ELF-1 (cell line): ENCODE measurements at places on chromosomes 4 and X.
A peak's percentile ranks its signal among the peaks of the same experiment; 100 is the strongest.

DNA sequence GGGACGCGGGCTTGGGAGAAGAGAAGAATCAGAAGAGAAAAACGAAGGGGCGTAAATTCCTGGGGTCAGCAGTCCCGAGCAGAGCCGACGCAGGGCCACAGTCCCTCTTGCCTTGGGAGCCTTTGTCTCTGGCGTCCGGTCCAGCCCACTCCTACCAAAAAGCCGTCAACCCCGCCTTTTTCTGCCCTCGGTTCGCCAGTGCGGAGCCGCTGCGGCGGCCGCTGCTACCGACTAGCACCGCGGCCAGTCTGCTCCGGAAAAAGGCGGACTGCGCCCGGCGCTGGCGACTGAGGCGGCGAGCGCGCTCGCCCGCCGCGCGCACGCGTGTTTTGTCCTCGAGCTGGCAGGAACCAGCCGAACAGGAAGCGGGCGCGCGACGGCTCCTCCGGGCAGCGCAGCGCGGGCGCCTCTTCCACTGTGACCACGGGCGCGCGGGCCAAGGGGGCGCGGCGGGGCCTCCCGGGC, 502 bp downstream of the HNRNPDL start:
- DNase-seq = no peak

GRCh38 chr4:147090486-147090885, 144.8 kb upstream of the TTC29 start:
- DNase-seq = no peak

DNA sequence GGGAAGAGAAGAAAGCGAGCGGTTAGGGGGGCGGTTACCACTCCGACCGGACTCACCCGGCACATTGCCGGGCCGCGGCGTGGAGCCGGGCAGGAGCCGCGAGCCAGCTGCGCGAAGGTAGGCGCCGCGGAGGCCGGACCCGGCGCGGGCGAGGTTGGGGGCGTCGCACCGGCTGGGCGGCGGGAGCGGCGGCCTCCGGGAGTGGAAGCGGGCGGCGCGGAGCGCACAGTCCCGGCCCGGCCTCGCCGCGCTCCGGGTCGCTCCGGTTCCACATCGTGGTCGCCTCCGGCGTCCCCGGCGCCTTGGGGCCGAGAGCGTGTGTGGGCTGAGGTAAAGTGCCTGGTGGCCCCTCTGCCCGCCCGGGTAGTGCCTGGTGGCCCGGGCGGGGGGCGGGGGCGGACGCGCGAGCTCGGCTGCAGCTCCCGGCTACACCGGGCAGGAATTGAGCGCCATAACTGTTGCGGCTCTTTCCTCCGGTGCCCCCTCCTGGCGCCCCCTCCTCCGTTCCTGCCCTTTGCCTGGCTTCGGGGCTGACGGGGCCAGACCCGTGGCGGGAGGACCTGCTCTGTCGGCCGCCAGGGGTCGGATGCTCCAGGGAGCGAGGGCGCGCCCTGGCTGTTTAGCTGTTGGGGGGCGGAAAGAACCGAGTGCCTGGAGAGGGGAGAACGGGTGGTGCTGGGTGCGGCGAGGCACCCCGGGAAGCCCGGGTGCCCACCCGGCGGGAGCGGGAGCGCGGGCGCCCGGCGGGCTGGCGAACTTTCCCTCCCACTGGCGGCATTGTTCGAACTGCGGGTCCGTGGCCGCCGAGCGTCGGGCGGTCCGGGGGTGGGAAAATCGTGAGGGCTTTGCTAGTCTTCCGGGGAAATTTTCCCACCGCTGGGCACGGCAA, 626 bp downstream of the JADE3 start:
- DNase-seq = peak; percentile 85

DNA sequence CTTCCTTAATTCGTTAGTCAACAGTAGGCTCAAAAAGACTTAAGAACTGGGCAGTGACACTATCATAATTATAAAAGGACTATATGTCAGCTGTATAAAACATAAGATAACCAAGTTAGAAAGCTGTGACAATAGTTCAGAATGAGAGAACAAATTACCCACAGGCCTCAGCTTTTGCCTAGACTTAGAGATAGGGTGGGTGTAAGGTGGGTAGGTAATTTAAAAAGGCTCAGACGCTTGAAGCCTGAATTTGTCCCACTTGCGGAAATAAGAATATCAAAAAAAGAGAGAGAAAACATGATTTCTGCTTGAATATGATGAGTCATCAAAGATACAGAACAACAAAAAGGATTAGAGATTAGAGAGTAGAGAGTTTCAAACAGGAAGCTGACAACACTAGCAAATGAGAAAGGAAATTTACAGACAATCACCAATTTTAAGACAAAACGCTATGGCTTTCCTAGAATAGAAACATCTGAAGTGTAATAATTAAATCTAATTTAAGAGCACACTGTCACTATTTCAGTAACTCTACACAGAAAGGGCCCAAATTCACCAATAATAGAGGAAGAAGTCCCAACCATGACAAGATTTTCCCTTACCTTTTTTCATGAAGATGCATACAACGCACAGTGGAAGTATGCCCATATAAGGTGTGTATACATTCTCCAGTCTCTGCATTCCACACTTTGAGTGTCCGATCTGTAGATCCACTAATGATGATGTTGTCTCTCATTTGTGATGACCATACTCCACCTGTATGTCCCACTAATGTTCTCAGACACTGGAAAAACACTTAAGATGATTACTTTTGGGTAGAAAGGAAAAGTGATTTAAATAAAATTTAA, 208.1 kb downstream of the FBXW7 start:
- no peak for DNase-seq

DNA sequence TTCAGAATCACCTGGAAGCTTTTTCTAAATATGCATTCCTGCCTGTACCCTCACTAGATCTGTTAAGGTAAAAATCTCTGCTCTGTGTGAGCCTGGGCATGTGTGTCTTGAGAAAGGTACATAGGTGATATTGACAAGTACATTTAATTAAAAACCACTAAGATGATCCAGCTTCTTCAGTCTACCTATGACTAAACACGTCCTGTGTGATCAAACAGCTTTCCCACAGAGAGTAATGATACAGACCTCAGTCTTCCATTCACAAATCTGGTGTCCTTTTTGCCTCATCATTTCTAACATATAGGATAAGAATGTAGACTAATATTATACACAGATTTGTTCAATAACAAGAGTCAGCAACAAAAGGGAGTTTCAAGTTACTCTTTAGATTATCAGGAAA, 42.6 kb downstream of the GALNT7 start:
- no peak for DNase-seq

GRCh38 chr4:38624311-38624710, 39.7 kb upstream of the KLF3 start:
- no peak for DNase-seq

DNA sequence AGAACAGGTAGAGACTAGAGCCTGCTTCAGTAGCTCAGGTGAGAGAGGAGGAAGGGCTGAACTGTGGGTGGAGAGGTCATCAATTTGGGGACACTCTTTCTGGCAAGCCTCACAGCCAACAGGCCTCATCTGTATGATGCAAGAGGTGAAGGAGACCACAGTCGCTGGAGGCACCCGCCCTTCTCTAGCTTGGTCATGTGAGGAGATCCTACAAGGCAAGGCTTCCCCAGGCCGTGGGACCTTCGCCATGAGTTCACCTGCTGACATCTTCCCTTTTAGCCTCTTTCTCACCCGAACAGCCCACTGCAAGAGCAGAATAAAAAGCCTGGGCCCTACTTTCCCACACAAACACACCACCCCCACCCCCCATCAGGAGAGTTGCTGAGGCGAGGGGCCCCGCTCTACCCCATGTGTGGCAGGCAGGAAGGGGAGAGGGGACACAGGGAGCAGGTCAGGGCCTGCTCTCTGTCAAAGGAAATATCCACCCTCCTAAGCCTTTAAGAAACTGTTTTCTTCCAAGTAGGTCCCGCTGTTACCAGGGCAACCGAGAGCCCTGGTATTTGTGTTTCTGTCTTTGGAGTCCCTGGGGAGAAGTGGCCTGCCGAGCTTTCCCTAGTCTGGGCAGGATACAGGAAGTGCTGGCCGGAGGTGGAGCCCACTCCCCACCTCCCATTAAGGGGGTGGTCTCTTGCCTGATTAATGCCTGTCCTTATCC, 8.1 kb downstream of the RTL5 start:
- DNase-seq = peak; percentile 95

GRCh38 chrX:12567857-12568256, 223.4 kb upstream of the PRPS2 start:
- DNase-seq = no peak

DNA sequence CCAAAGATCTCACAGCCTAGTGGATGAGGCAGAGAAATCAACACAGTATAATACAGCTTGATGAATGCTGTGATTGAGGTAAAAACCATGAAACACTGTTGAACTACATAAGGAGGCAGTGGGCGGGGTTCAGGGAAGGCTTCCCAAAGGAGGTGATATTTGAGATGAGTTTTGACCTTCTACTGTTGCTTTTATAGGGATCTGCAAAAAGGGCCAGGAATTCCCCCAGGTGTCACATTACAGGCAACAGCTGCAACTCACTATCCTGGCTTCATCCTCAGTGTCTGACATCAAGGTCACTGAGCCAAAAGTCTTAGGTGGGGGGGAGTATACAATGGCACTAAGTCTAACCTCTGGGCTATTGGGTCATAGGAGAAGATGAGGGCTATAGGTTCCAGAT, 185.7 kb upstream of the NRK start:
- peak; percentile 42 for DNase-seq

- peak; percentile 83 for DNase-seq
Measured at GRCh38 chr4:40056716-40057585, at the start of gene N4BP2. N4BP2 (plus strand) TSS chr4:40056850; CDS start chr4:40097341, 40,491 bp downstream.

- DNase-seq = no peak
Measured at GRCh38 chr4:152146244-152146643, 385.4 kb upstream of the GATB start.

- peak; percentile 16 for DNase-seq
Measured at GRCh38 chr4:155809835-155810234, 51.0 kb downstream of the GUCY1B1 start.

DNA sequence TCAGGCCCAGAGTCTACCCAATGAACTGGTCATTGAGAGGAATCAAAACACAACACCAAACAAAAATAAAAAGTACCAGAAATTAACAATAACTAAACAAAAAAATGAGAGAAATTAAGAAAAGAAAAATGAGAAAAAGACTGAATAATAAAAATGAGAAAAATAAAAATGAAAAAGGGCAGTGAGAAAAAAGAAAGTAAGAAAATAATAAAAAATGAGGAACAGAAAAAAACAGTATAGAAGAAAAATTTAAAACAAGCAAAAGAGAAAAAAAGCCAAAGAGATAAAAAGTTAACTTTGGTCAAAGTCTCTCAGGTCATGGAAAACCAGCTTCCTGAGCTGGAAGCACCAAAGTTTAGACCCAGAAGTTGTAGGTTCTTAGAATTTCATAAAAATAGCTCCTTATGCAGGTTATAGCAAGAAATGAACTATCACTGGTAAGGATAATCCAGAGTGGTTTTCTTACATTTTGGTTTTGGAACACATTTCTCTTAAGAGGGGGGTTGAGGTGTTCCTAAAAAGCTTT, 51.0 kb upstream of the WDR17 start:
- DNase-seq = no peak

DNA sequence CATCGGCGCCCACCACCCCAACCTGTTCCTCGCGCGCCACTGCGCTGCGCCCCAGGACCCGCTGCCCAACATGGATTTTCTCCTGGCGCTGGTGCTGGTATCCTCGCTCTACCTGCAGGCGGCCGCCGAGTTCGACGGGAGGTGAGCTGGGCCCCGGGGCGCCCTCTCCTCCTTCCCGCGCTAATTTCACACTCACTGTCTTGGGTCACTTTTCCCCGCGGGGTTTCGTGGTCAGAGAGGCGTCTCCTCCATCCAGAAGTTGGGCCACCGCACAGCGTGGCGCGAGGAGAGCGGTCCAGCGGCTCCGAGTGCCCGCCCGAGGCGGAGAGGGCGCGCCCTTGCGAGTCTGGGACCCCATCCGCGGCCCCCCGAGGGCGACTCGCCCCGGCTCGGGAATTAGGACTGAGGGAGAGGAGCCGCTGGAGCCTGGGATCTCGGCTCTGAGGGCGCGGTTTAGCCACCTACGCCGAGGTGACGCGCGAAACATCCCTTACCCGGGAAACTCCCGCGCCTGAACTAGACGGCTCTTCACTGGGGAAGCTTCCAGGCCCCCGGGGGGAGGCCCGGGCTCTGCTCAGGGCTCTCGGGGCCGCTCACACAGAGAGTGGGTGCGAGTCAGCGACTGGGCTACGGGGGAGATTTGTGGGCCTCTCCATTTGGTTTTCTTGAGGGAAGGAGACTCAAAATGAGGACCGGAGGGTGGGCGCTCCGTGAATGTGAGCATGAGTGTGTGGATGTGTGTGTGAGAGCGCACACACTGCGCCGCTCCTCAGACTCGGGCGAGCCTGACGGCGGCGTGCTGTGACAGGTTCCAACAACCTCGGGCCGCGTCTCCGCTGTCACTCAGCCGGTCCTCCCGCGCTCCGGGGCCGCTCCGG, 551 bp downstream of the NPNT start:
- peak; percentile 60 for DNase-seq

DNA sequence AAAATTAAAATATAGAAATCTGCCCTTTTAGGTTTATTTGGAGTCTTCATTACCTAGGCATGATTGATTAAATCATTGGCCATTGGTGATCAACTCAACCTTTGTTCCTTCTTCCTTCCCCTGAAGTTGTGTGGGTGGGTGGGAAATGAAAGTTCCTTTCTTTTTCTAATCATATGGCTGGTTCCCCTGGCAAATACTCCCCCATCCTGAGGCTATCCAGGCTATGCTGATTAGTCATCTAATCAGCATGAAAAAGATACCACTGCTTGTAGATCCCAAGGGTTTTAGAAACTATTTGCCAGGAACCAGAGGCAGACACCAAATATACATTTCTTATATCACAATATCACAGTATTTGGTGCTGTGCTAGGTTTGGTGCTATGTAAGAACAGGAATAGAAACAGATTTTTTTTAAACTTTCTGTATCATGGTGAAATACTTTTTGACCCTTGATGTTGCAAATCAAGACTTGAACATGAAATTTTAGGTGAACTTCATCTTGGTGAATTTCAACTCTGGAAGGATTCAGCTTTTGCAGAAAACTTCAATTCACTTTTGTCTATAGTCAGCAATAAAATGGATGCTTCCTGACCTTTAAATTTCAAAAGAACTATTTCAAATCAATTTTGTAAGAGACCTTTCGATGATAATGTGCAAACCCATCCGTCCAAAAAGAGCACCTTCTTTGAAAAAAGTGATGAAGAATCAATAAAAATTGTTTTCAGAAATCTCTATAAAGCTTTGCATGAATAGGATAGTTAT, 71.1 kb downstream of the CCSER1 start:
- peak; percentile 32 for DNase-seq

GRCh38 chrX:9148615-9149399, 114.9 kb upstream of the FAM9B start:
- peak; percentile 90 for DNase-seq

- DNase-seq = no peak
Measured at GRCh38 chrX:48702032-48702431, 5.5 kb downstream of the SUV39H1 start.

- no peak for DNase-seq
Measured at GRCh38 chrX:150779385-150779784, 86.2 kb downstream of the MTMR1 start.
